ENCODE measurements at places on chromosomes 6 and 20. TPM values are rescaled to one million over a fixed set of nuclear protein-coding genes. Genes with fewer than 3 reads are reported as not detected.

The GRM4 gene
- 2.8 TPM for total RNA-seq

- DNase-seq = no peak
Measured at GRCh38 chr6:404685-405423, 13.3 kb downstream of the IRF4 start.

GRCh38 chr6:35370124-35370741 lies 27.9 kb downstream of the PPARD start:
- no peak for DNase-seq

The PSORS1C1 gene
- total RNA-seq = not detected

DNA sequence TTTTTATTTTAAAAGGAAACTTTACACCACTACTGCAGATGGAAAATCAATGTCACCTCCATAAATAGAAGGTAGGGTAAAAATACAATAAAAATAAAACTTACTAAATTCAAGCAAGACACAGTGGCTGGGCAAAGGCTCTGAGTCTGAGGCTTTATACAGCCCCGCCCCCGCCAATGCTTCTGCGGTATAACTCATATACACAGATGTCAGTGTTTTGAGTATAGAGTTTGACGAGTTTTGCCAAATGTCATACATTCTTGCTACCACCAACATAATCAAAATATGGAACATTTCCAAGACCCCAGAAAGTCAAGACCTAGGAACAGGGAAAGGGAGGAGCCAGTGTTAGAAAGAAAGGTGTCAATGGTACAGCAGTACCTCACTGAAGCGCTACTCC lies 12.8 kb downstream of the NFATC2 start:
- no peak for DNase-seq

DNA sequence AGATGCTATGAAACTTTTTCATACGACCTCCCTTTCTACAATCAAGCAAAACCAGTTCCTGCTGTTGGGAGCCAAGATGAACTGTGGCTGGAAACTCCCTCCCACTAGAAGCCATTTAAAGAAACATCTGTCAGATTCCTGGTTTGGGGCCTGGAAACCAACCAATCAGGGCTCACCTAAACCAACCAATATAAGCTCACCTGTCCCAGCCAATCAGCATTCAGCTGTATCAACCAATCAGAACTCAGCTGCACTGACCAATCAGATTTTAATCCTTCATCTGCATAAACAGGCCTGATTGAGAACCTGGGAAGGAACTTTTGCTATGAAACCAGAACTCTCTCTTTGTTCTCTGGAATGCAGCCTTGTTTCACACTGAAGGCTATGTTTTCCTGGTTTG lies 42.4 kb downstream of the SNX14 start:
- DNase-seq = no peak

- DNase-seq = no peak
Measured at GRCh38 chr20:57190536-57191264, 75.7 kb downstream of the BMP7 start.

DNA sequence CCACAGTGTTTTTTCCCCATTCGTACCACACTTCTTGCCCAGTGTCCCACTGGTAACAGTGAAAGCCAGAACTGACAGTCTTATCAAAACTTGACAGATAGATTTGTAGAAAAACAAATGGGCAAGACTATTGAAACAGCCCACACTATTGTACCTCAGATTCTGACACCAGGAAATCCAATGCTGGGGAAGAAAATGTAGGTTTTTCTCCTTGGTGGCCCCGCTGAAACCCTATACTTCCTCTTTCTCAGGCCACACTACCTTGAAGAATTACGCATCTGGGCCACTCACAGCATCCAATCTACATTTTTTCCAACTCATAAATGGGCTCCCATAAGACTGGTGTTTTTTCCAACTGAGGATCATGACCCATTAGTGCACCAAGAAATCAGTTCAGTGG lies 90.9 kb upstream of the HDDC2 start:
- DNase-seq = no peak

DNA sequence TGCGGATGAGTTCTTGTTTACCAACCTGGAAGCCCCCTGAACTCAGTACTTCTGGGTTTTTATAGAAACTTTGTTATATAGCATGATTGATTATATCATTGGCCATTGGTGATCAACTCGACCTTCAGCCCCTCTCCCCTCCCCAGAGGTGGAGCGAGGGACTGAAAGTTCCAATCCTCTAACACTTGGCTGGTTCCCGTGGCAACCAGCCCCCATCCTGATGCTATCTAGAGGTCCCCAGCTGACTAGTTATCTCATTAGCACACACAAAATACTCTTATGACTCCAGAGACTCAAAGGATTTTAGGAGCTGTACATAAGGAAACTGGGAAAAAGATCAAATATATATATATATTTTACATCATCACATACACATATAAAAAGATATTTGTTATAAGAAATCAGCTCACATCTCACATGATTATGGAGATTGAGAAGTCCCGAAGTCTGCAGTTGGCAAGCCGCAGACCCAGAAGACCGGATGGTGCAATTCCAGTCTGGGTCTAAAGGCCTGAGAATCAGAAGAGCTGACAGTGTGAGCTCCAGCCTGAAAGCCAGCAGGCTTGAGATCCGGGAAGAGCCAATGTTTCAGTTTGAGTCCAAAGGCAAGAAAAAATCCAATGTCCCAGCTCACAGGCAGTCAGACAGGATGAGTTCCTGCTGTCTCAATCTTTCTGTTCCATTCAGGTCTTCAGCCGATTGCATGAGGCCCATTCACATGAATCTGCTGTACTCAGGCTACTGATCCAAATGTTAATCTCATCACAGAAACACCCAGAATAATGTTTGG lies 179.3 kb upstream of the DTNBP1 start:
- peak; percentile 64 for DNase-seq

GRCh38 chr20:54668271-54669039 lies 193.1 kb downstream of the DOK5 start:
- no peak for DNase-seq

- no peak for DNase-seq
Measured at GRCh38 chr6:16483315-16483875, 245.0 kb downstream of the GMPR start.

The CPNE5 gene
- total RNA-seq = 32.5 TPM

DNA sequence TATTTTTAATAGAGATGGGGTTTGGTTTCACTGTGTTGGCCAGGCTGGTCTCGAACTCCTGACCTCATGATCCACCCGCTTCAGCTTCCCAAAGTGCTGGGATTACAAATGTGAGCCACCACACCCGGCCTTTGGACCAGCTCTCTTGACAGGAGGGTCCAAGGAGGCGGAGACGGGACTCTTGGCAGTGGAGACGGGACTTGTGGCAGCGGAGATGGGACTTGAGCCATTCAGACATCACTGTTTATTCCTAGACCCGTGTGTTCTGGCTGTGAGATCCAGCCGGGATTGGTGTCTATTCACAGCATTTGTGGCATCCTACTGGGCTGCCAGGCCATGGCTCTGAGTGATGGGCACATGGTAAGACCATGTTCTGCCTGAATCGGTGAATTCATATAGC lies 25.6 kb downstream of the PRPF6 start:
- DNase-seq = no peak

- DNase-seq = no peak
Measured at GRCh38 chr6:159279790-159280277, 110.6 kb downstream of the FNDC1 start.

The SPDEF gene
- 0.17 TPM for total RNA-seq

DNA sequence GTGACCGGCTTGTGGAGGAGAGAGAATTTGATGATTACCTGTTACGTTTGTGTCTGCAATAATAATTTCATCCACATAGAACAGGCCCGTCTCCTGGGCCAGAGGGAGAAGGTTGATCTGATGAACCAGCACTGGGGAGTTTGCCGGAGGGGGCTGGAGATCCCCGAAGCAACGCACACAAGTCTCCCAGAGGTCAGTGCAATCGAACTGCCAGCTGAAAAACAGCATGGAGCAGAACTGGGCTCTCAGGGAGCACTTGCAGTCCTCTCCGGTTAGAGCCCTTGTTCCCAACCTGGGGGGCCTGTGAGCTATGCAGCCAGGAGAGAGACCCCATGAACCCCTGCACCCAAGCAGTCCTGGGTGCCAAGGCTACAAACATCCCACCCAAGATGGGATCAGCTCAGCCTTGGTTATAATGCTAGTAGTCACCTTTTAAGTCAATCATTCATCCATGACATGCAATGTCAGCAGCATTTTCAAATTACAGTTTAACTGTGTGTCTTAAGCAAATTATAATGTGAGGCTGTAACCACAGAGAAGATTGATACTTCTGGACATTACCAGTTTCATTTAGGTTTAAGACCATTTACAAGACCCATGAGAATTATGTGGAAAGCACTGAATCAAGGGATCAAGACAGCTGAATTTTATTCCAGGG lies 34.2 kb downstream of the PKHD1 start:
- no peak for DNase-seq

- DNase-seq = no peak
Measured at GRCh38 chr6:349491-349921, 42.0 kb upstream of the IRF4 start.

- no peak for DNase-seq
Measured at GRCh38 chr6:160926281-160927276, 65.0 kb upstream of the MAP3K4 start.

GRCh38 chr20:61753316-61753942 lies 312.3 kb downstream of the TAF4 start:
- peak; percentile 90 for DNase-seq

The C6orf163 gene
- total RNA-seq = 8.6 TPM

DNA sequence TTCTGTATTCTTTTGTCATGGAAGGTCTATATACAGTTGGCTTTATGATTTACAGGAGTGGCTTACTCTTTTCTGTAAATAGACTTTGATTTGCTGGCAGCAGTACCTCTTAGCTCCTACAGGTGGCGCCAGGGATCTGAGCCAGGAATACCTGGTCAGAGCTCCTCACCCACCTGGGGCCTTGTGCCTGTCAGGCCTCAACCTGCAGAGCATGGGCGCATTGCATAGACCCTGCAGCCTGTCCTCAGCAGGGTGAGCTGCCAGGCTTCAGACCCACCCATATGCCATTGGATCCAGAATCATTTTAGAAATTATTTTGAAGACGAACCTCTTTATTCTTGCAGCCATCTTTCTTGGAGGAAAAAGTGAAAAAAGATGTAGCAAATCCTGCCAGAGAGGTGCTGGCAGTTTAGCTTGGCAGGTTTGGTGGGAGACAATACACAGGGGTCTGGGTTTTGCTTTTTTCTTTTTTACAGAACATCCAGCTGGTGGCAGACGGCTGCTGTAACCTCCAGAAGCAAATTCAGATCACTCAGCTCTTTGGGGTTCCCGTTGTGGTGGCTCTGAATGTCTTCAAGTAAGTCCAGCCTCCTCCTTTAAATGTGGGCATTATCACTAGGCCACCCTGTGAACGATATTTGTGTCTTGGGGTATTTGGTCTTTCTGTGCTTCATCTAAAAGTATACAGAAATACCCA lies 149.1 kb downstream of the MTHFD1L start:
- DNase-seq = no peak

- DNase-seq = no peak
Measured at GRCh38 chr6:156980515-156980914, 203.3 kb downstream of the ARID1B start.

DNA sequence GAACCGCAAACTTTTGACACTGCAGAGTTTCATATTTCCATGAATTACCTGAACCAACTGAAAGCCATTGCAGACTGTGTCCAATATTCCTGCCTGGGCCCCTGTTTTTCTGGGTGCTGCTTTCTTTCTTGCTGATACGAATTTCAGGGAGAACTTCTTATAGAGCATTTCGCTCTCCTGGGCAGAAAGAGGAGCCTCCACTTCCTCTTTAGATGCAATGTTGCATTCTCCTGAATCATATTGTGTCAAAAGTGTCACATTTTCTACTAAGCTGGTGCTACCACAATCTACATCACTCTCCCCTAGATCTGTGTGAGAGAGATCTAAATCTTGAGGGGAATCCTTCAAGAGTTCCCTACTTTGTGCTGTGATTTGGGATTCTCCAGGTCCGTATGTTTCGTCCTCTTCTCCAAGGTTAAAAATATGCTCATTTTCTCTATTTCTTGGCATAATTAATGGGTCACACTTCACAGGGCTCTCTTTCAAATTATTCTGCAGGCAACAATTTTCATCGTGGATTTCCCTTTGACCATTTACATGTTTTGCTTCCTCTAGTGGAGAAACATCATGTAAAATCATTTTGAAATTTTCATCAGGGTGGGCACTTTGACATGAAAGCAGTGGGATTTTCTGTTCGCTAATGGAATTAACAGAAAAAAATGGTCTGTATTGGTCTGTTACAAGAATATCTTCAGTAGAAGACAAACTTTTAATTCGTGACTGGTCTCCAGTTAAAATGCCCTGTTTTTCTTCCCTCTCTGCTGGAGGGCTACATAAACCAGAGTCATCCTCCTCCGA lies 102.3 kb downstream of the DST start:
- DNase-seq = no peak

GRCh38 chr20:51366155-51366886 lies 176.2 kb downstream of the NFATC2 start:
- DNase-seq = no peak

DNA sequence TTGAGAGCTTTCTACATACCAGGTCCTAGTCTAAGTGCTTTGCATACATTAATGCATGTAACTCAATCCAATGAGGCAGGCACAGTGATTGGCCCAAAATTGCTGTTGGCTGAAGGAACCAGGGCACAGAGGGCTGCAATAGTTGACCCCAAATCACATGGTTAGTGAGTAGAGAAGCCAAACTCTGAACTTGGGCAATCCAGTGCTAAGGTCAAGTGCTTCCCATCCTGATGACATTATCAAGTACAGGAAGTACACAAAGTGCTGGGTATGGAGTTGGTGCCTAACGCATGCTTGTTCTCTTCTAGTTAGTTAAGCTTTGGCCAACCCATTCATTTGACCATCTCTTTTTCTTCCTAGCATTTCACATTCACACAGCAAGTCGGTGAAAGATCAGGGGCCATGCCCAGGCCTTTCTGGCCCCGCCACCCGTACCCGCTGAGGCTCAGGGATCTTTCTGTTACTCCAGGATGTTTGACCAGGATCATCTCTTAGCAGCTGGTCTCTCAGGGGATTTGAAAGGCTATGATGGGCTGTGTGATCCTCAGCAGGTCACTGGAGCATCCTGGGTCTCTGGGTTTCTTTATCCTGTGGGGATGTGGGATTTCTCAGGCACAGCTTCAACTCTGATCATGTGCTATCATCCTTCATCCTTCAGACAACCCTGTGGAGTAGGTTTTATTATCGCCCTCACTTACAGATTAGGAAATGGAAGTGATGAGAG lies 7.0 kb downstream of the KCNB1 start:
- no peak for DNase-seq

All from spinal cord (tissue), 10 donors.